ENCODE measurements at places on chromosomes 7 and 10.

DNA sequence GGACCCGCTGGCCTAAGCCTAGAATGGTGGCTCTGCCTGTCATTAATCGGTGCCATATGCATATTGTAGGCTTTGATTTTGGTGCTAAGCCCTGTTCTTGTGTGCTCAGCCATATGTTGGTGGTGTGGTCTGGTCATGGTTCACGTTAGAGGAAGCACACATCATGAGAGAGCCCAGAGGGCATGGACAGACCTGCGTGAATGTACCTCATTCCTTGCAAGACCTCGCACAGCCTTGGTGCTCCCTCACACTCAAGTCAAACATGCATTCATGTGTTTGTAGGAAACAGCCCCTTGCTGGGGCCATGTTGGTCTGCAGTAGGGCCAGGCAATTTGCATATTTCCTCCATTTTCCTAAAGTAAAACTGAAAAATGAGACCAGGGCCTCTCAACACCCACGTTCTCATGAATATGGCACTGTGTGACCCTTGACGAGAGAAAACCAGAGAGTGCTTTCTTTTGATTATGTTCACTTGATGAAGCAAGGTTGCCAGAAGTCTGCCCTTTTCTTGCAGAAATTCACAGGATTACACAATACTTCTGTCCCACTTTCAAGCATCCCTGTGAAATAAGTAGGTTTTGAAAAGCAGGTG is 268.7 kb downstream of the CELF2 start:
- no peak for DNase-seq

DNA sequence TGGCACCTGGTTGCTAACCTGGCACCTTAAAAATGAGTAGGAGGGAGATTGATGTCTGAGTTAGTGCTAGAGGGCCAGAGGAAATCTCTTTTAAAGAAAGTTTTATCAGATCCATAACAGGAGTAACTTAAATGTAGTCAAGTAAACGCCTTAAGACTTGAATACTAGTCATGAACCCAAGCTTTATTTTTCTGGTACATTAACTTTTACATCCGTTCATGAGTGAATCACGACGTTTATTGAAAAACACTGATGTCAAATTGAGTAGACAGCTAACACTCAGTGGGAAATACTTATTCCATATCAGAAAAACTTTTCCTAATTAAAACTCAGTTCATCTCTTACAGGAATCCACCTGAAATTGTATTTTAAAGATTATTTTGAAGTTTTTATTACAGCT is 6.9 kb upstream of the LAMB1 start:
- no peak for DNase-seq

GRCh38 chr7:55975988-55976633 is 11.7 kb downstream of the NIPSNAP2 start:
- DNase-seq: no peak

DNA sequence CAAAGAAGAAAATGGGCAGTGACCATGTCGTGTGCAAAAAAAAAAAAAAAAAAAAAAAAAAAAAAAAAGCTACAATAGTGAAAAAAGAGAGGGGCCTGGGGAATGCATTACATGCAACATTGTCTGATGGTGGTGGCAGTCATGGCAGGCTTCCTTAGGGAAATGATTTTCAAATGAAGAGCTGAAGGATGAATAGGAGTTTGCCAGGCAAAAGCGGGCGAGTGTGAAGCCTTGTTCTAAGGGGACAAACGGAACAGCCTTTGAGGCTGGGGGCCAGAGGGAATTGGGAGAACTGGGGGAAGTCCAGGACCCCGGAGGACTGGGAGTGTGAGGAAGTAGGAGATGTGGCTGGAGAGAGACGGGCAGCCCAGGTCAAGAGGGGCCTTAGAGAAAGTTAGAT is 3.1 kb downstream of the COL13A1 start:
- DNase-seq: no peak

DNA sequence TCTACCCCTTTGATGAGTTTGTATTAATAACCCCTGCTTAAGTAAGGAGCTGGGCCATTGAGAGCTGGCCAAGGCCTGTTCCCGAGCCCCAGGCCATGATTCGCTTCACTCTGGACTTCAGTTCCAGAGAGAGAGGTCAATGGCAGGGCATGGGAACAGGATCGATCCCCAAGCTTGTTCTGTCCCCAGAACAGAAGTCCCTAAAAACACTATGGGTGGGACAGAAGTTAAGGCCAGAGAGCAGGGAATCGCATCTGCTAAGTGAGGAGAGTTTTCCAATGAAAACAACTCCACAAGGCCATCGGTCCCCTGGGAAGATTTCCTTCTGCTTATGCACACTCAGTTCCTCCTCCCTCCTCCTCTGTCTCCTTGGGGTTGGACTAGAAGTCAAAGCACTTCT is 159.6 kb downstream of the LSM5 start:
- no peak for DNase-seq

- DNase-seq: no peak
Measured at GRCh38 chr10:21082206-21082605, 185.1 kb upstream of the NEBL start.

DNA sequence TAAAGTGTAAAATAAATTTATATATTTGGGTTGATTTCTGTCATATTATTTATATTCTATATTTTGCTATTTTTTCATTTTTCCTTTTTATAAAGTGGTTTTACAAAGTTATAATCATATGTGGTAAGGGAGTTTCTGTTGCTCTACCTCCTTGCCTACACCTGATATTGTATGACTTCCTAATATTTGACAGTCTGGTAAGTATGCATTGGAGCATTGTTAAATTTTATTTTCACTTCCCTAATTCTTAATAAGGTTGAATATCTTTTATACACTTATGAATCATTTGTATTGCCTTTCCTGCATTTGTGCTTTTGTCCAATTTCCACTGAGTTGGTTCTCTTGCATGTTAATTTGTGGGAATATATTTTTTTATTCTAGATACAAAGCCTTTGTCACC is 492.4 kb downstream of the GRID1 start:
- DNase-seq: no peak

GRCh38 chr7:55339033-55340000 is 25.8 kb upstream of the LANCL2 start:
- DNase-seq: no peak

- no peak for DNase-seq
Measured at GRCh38 chr10:6164271-6165095, 38.2 kb upstream of the PFKFB3 start.

GRCh38 chr7:130922206-130923112 is 188.5 kb upstream of the KLF14 start:
- no peak for DNase-seq

DNA sequence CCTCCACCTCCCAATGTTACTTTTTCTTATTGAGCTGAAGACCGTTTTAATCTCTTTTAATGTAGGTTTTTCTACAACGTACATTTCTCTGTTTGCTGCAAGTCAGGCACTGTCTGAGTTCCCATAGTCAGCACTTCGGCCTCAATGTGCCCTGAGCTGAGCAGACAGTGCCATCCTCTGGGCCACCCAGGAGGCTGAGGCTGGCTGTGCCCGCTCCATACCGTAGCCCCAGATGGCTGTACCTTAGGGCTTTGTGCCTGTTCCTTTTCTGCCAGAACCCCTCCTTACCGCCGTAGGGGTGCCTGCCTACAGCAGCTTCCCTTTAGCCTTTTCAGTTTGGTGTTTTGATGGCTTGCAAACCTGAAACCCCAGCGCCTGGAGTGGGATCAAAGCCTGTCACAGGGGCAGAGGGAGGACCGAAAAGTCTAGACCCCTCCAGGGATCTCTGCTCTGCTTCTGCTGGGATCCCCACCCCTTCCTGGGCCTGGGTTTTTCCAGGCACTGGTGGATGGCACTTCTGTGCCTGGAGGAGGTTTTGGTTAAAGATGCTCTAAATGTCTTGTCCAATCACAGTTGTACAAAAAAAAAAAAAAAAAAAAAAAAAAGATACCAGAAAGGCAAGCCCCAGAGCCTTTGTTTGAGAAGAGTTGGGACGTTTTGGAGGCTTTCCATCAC is 9.0 kb downstream of the AGAP3 start:
- no peak for DNase-seq

GRCh38 chr7:774161-775109 is 47.4 kb upstream of the PRKAR1B start:
- peak; percentile 79 for DNase-seq

- DNase-seq: no peak
Measured at GRCh38 chr10:105596749-105597148, 955.7 kb downstream of the SORCS3 start.

DNA sequence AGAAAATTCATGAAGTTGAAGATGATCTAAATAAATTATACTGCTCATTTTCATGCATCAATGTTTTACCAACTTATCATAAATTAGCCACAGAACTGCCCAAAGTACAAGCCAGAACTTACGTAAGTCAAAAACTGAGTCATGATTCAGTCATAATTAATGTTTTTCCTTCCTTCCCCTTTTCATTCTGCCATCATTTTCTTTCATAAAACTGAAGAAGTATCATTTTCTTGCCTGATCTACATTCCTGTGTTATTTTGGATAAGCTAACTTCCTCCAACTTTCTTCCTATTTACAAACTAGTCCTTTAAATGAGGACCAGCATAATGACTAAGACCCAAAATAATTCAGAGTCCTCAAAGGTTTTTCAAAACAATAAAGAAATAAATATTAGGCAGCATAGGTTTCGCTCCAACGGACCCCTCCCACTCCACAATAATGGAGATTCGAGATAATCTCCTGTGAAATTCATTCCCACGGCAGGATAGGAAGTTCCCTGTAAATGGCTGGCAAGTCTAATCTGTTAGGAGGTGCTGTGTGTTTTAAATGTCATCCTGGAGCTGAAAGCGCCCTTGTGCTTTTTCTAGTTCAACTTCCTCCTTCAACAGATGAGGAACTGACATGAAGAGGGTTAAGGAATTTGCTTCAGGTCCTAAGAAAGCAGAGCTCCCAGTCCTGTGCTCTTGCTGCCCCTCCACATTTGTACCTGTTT is 218.9 kb downstream of the DOCK4 start:
- no peak for DNase-seq

DNA sequence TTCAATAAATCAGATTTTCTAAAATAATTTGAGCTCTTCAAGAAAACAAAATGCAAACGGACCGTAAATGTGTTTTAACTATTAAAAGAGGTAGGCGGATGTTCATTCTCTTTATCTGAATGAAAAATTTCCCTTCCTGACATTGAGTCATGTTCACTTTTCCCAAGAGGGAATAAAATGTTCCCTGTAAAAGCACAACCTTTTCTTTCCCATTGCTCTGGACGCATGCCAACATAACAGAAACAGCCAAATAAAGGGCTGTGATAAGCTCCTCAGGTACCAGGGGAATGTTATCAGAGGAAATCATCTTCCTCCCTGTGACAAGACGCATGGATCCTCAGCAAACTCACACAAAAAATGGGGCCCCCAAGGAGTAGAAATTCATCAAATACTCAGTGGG is 251.8 kb downstream of the MTERF1 start:
- DNase-seq: no peak

DNA sequence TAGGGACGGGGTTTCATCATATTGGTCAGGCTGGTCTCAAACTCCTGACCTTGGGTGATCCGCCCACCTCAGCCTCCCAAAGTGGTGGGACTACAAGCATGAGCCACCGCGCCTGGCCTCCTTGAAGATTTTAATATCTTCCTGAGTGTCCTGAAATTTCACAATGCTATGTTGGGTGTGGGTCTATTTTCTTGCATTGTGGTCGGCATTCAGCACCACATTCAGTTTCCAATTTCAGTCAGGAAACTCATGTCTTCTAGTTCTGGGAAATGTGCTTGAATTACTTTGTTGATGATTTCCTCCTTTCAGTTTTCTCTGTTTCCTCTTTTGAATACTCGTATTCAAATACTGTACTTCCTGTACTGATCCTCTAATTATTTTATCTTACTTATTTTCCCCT is 49.3 kb upstream of the IL6 start:
- DNase-seq: no peak

- DNase-seq: no peak
Measured at GRCh38 chr7:158645842-158646241, 58.2 kb upstream of the PTPRN2 start.

DNA sequence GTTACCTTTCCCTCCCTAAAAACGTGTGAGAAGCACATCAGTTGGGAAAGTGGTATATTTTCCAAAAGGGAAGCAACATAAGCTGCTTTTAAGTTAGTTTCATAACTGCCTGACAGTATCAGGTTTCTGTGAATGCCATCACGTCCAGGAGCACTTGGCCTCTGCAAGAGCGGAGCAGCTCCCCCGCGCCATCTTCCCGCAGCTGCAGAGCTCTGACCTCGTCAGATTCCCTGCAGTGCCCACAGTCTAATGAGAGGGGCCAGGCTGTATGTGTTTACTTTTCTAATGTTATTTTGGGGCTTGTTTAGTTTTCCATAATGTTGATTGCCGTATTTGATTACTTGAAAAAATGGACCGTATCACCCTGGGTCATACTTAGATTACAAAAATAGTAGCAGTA is 74.2 kb downstream of the MGMT start:
- no peak for DNase-seq

GRCh38 chr7:151198945-151199848 is 11.1 kb downstream of the H2BK1 start:
- no peak for DNase-seq

DNA sequence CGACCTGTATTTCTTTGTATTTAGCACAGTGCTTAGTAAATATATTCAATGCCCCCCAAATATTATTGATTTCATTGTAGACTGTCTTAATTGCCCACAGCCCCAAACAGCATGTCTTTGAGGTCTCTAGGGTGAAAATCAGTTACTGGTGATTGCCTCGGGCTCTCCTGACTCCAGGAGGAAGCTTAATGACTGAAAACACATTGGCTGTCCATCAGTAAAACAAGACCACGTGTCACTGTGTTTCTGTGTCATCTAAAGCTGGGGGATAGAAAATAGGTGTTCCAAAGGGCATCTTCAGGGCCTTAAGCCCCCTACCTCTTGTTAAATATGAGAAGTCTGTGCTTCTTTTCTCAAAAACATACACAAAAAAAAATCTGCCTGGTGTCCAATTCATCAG is 67.9 kb downstream of the CACNA2D1 start:
- DNase-seq: peak; percentile 12

- DNase-seq: no peak
Measured at GRCh38 chr10:12834116-12834665, 167.3 kb downstream of the CCDC3 start.

All from HEK293T (cell line).